8988T (cell line): ENCODE measurements at places on chromosomes 2 and 18.

GRCh38 chr2:45808294-45808800, 156.9 kb downstream of the PRKCE start:
- DNase-seq, result no peak

DNA sequence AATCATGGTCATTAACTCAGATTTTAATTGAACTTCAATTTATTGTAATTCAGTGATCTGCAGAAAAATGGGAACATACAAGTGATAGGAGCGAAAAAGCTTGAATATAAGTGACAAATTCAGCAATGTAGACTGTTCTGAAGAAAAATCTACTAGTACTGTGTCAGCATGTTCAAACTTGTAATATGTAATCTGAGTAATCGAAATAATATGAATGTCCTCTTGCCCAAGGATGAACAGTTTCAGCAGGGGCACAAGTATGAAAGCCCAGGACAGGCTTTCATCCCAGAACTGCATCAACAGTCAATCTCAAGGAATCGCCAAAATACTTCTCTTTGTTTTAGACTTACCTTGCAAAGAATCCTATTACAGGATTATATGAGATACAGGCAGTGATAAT, 1110.5 kb downstream of the LRP1B start:
- no peak for DNase-seq

DNA sequence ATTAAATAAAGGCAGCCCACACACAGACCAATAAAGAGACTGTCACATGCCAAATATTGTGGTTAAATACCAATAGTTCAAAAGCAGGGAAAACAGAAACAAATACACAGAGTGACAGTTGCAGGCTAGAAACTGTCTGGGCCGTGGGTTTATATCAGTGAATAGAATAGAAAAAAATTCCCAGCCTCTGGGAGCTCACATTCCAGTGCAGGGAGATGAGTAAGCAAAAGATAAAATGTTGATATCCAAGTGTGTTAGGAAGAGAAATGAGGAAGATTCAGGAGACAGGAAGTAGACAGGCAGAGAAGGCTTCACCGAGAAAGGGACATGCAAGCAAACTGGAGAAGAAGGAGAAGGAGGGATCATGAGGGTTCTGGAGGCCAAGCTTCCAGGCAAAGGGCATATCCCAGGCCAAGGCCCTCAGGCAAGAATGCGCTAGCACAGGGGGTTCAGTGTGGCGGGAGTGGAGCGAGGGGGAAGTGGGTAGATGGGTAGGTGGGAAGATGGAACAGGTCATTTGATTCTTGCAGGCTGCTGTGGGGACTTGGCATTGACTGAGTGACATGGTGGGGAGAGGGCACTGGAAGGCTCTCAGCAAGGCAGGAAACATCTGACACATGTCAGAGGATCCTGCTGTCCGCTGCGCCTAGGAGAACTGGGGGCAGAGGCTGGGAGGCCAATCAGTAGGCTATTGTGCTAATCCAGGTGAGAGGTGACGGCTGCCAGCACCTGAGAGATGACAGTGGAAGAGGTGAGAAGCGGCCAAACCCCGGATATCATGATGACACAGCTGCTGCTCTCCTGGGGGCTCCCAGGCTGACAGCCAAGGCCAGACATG, 89.2 kb downstream of the ZBTB7C start:
- no peak for DNase-seq

- DNase-seq, result no peak
Observed at GRCh38 chr2:18176679-18177215, 298.3 kb downstream of the KCNS3 start.

DNA sequence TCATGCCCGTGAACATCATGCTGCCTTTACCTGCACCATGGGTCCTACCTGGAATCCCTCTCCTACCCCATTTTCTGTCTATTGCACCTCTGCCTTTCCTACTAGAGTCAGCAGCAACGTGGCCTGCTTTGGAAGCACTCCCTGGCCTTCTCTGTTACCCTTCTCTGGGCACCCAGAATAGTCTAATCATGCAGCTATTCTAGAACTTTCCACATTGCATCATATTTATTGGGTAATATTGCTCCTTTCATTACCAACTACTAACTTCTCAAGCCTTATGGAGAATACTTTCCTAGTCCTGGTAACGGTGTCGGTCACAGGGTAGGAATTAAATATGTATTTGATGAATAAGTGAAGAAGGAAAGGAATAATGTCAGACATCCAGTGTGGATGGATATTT, 33.3 kb upstream of the CREG2 start:
- no peak for DNase-seq

GRCh38 chr2:143422681-143423080, 293.5 kb downstream of the ARHGAP15 start:
- no peak for DNase-seq

- DNase-seq, result no peak
Observed at GRCh38 chr18:43542016-43542415, 264.7 kb upstream of the SYT4 start.

DNA sequence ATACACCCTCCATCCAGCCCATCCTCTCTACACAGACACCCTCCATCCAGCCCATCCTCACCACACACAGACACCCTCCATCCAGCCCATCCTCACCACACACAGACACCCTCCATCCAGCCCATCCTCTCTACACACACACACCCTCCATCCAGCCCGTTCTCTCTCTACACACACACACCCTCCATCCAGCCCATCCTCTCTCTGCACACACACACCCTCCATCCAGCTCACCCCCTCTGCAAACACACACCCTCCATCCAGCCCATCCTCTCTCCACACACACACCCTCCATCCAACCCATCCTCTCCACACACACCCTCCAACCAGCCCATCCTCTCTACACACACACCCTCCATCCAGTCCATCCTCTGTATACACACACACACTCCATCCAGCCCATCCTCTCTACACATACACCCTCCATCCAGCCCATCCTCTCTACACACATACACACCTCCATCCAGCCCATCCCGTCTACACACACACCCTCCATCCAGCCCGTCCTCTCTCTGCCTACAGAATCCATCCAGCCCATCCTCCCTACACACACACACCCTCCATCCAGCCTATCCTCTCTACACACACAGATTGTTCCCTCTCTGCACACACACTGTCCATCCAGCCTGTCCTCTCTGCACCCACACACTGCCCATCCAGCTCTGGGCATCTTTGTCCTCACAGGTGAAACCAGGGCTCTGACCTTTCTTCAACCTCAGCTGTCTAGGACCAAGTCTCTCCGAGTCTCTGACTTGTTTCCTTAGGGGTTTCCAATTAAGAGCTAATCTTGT, 81.2 kb downstream of the EIPR1 start:
- DNase-seq, result no peak

DNA sequence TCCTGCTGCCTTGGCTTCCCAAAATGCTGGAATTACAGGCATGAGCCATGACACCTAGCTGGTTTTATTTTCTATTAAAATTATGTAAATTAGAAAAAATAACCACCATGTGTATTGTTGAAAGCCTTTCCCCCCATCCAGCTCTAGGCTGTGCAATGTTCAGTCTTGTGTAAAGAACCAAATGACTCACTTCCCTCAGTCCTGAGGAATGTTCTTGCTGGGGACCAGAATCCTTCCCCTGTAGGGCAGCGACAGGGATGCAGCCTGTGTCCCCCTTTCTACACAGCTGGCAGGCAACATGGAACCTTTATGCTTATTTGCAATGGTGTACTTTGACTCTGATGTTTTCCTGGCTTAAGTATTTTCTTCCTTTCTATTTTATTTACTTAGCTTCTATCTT, 29.4 kb downstream of the AOX1 start:
- peak; percentile 26 for DNase-seq

DNA sequence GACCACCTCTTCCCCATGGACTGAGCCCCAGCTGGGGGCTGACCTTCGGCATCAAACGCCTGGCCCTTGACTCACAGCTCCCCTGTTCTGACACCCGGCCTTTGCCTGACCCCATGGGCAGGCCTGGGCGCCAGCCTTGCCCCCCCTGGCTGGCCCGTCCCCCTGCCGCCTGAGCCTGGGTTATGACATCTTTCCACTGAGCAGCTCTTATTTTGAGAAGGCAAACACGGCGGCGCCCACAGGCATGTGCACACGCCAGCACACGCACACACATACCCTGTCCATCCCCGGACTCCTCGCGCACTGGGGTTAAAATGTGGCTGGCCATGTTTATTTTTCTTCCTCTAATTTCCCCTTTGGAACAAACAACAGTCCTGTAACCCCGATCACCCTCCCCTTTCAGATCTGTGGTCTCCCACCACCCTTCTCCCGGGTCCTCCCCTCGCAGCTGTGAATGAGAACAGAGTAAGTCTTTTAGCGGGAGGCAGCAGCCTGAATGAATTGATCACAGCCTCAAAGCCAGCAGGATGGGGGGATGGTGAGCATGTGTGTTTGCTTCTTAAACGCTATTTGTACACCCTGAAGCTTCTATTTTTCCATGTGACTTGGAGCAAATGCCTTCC, 11.8 kb upstream of the ATOH8 start:
- no peak for DNase-seq

DNA sequence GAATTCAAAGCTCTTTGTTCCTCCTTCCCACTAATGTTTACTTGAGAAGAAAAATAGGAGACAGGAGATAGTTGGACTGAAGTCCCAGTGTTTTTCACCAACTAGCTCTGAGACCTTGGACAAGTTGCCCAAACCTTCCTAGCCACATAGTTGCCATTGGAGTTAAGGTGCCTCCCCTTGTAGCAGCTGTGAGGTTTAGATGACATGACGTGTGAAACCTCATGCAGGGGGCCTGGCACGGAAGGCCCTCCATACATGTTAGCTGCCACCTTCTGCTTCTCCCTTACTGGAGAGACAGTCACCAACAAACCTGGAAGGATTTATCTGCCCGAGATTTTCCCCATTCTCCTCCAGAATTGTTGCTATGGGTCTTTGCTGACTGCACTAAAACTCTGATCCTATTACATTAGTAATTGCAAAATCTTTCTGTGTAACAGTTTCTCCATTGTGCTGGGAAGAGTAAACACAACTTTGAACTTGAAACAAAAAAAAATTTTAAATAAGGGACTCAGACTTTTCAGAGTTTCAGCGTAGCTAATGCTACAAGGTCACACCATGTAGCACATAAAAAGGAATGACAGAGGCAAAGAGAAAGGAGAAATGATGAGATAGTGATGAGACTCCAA, 23.8 kb upstream of the CABYR start:
- no peak for DNase-seq

DNA sequence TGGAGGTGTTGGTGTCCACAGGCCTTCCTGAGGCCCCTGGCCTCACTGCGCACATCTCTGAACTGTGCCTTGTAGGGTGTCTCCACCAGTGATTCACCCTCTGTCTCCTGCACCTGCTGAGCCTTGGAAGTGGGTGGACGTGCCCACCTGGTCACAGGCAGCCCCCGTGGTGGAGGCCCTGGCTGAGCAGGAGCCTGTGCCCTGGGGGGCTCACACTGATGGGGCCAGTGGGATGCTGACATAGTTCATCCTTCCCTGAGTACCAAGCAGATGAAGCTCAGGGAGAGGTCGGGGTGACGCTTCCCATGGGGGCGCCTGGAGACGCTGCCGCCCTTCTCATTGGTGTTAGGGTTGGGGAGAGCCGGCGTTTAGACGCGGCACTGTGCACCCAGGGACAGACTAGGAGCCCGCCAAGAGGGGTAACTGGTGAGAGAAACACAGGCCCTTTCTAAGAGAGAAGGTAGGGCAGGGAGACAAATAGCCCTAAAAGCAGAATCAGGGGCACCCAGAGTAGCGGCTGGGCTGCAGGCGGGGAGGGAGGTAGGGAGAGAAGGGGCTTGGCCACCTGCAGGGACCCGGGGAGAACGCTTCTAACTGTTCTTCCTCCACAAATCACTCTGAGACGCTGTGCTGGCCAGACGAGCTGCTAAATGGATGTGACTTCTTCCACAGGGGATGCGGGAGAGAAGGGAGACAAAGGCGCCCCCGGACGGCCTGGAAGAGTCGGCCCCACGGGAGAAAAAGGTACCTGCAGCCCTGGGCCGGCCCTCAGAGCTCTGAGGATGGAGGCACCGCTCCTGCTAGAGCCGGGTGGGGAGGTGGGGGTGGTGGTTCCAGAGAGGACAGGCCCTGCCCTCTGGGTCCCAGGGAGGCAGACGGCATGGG, 18.0 kb downstream of the COLEC11 start:
- no peak for DNase-seq

DNA sequence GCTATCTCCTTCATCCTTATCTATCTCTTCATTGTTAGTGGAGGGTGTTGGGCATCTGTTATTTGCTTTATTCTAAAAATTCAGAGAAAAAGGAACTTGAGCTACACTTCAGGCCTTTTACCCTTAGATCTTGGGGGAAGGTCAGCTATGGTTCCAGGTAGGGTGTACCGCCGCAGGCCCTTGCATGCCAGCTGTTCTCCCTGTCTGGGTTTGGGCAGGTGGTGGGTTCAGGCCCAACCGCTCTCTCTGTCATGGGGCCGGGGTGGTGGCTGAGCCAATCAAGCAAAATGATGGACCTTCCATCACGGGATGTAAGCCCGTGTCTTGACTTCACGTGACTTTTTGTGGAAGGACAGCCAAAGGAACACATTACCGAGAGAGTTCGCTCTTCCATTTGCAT, 231.1 kb downstream of the LDLRAD4 start:
- DNase-seq, result no peak

GRCh38 chr2:95514718-95515117, 30.2 kb upstream of the TRIM43B start:
- no peak for DNase-seq

GRCh38 chr2:224401641-224402342, at the start of gene FAM124B:
Gene FAM124B, minus strand, starts transcription at chr2:224402107. Its CDS starts 339 bp downstream, at chr2:224401768.
- no peak for DNase-seq

- DNase-seq, result no peak
Observed at GRCh38 chr2:224405412-224405811, 3.5 kb upstream of the FAM124B start.

DNA sequence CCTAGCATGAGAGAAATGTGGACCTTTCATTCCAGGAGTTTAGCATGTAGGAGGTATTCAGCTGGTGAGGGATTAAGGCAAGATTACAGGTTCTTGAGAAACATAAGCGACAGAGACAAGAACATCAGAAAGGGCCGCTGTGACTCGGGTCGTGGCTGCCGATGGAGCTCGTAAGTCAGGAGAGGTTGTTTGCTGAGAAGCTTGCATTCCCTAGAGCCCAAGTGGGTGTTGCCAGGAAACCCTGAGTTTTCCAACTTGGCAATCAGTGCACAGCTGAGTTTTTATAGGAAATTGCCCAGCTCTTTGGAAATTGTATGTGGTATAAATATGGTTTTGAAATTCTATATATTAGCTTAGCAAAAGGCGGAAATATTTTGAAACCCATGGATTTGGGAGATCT, 46.4 kb upstream of the CYP1B1 start:
- no peak for DNase-seq

GRCh38 chr2:40592218-40592617, 140.3 kb upstream of the SLC8A1 start:
- DNase-seq, result no peak
